ENCODE measurements at places on chromosomes 1 and 21.

DNA sequence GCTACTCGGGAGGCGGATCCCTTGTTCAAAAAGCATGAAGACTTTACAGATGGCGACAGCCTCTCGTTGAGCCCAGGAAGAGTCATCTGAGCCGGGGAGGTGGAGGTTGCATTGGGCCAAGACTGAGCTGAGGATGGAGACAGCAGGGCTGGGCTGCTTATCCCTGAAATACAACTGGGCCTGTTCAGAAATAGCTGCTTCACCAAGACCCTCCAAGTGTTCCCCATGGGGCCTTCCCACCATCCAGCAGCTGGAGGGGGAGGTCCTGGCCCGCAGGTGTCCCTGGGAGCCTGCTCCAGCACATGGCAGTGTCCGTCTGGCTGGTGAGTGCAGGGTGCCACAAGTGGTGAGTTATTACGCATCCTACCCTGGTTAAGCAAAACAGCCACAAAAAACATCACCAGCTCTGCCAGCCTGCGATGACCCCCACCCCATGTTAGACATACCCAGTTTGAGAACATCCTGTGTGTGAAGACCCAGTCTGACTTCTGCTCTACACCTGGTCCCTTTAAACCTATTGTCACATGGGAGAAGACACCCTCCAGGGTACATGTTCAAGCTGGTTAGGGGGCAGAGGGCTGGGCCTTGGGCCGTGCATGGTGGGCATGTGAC is 93.1 kb upstream of the TMPRSS2 start:
- DNase-seq = no peak

GRCh38 chr1:98949166-98949565 is 55.5 kb downstream of the PLPPR5 start:
- no peak for DNase-seq

- DNase-seq = no peak
Measured at GRCh38 chr1:63674238-63674864, 81.1 kb downstream of the PGM1 start.

DNA sequence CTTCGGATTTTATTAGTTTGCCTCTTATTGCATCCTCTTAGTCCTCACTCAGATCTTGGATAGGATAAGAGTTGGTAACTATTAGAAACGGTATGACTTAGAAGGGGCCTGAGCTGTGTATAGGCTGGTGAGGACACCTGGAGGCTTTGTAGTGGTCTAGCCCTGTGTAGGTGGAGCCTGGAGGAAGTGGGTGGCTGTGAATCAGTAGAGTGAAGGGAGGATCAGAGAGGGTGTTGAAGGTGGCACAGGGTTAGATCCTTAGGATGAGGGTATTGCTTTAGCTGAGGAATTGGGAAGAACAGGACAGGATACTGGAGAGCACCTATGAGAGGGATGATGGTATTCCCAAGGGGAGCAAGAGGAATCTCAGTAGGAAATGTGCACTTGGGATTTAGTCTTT is 5.7 kb downstream of the VANGL1 start:
- no peak for DNase-seq

DNA sequence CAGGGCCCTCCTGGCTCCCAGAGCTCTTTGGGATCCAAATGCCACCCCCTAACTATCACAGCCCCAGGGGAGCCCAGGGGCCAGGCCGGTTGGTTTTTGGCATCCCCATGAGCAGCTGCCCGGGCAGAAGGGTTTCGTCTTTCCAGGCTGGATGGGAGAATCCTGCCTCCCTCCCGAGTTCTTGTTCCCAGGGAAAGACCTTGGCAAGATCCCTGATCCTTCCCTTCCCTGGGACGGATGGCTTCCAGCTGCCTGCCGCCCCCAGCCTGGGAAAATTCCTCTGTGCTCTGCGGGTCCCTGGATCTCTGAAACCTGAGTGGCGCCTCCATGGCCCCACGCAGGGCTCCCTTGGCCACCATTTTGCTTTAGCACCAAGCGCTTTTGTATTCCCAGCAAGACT is 55.6 kb downstream of the TAS1R2 start:
- DNase-seq = no peak

- no peak for DNase-seq
Measured at GRCh38 chr1:230016159-230016558, 50.9 kb upstream of the GALNT2 start.

DNA sequence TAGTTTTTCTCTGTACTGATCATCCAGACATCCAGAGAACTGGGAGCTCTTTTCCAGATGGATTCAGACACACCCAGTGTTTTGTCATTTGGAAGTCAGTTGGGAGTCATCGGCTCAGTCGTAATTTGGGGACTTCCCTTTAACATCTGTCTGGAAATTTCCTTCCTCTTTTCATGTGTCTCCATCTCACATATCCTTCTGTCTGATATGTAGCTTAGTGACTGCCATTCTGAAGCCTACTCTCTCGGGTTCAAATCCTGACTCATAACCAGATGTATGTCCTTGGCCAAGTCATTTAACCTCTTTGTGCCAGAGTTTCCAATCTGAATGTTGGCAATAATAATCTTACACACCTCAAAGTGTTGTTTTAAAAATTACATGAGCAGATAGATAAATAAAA is 3.0 kb downstream of the MORC3 start:
- peak; percentile 95 for DNase-seq

- DNase-seq = no peak
Measured at GRCh38 chr1:24364975-24365678, 46.0 kb downstream of the GRHL3 start.

- DNase-seq = no peak
Measured at GRCh38 chr1:234512451-234512861, 33.5 kb upstream of the TARBP1 start.

DNA sequence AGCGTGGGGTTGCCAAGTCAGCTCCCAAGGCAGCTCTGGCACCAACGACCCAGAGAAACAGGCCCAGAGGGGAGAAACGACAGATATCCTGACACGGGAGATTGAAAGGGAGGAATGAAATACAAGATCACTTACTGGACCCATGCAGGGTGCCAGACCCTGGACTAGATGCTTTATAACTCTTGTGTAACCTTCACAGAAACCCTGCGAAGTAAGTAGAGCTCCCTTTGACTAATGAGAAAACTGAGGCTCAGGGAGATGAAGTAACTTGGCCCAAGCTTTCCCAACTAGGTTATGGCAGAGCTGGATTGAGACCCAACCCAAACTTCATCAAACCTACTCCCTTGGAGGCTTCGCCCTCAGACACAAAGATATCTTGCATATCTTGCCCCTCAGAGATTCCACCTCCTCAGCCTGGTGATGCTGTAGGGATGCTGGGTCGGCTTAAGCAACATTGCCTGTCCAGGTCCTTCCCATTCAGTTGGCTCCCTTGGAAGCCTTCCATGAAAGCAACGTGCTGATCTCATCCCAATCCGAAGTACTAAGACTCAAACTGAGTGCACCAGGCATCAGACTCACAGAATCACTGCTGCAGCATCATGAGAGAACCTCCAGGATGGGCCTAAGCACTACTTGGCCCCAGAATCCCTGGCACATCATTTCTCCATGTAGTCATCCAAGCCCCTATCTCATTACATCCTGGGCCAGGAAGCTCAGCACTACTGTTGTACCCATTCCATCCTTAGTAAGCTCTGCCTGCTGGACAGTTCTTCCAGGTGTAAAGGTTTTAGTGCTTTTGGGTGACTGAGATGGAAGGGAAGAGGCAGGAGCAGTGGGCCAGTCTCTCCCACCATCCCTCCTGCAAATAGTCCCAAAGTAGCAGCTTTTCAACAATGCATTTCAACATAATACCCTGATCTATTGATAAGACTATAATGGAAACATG is 1.1 kb upstream of the IGSF9 start:
- no peak for DNase-seq

DNA sequence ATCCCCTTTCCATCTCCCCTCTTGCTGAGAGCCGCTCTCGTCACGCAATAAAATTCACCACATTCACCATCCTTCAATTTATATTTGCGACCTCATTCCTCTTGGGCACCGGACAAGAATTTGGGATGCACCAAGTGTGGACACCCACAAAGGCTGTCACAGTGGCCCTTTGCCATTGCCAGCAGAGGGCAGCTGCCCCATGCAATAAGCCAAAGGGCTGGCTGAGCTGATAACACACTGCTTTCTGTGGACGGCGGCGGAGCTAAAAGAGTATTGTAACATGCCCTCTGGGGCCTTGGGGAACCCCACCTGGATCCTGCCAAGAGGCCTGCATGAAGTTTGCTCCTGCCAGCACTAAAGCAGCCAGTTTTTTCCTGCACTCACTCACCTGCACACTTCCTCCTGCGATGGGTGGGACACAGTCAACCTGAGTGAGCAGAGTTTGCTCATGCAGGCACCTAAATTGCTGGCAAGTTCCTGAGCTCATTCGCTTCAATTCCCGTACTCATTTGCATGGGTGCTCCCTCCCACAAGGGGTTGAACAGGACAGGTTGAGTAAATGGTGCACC is 792.3 kb upstream of the ADAMTS5 start:
- DNase-seq = no peak

DNA sequence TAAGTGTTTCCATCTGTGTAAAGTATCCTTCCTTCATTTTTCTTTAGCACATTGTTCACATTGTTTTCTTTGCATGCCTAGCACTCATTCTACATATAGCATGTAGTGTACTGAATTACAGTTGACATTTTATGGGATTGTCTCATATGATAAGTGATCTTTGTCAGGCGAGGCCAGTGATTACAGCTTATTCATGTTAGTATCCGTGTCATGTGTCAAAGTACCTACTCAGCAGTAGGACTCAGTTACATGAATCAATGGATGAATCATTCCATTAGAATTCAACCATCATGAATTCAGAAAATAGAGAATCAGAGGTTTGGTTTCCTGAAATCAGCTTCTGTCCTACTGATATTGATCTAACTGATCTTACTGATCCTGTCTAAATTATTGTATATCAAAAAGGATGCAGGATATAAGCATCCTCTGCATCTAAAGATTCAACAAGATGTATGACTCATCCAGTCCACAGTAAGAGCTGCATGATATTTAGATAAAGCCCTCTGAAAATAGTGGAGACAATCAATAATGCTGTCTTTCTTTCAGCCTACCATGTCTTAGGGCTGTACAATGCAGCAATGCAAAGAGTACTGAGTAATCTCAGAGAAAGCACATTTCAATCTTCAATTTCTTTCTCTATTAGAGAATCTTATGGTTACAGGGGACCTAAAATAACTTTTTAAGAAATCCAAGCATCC is 20.7 kb upstream of the HRNR start:
- DNase-seq = no peak

GRCh38 chr1:224545571-224545970 is 70.5 kb upstream of the CNIH3 start:
- DNase-seq = no peak

- DNase-seq = no peak
Measured at GRCh38 chr1:185768371-185768770, 34.2 kb downstream of the HMCN1 start.

- DNase-seq = no peak
Measured at GRCh38 chr21:35637431-35637830, 422.9 kb downstream of the SETD4 start.

DNA sequence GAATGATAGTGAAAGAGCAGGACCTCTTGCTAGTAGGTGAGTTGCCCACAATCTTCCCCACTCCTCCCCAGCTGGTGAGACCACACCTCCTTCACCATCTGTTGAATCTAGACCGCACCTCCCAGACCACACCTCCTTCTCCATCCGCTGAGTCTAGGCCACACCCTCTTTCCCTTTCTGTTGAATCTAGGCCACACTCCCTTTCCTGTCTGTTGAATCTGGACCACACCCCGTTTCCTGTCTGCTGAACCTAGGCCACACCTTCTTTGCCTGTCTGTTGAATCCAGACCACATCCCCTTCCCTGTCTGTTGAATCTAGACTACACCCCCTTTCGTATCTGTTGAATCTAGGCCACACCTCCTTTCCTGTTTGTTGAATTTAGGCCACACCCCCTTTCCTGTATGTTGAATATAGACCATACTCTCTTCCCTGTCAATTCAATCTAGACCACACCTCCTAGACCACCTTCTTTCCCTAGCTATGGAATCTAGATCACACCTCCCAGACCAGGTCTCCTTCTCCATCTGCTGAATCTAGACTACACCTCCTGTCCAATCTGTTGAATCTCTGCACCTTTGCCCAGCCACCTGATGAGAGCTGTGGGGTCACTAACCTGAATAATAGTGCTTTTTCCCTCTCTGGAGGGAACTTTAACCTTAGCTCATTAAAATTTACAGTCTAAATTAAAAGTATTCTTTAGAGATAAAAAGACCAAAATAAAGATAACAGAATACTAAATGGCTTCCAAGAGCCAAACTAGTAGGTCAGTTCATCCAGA is 116.3 kb downstream of the DAB1 start:
- no peak for DNase-seq

DNA sequence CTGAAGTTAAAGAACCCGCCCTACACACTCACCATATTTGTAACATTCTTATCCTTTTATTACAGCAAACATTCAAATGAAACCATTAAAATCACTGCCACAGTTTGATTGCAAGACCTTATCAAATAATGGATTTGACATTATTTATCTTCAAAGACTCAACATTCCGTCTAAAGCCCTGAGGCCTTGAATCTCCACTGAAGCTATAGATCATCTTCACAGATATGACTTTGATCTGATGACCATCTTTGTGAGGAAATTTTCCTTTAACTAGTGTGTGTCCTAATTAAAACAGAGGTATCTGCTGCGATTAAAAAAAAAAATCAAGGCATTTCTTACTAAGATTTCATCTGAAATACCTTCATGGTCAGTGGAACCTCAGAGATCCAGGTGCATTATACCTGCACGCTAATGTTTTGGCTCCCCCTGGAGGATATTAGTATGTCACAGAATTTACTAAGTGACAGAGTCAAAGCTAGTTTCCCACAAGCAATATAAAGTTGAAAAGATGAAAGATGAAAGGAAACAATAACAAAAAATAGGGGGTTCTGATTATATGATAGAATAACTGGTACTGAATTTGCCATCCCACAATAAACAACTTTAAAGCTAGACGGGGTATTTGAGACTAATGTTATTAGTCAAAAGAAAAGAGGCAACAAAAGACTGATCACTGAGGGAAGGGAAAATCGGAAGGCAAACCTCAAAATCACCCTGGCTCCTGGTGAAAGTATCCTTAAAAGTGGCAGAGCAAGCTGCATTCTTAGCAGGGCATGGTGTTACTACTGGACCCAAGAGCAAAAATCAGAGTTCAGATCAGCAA is 923.4 kb downstream of the NCAM2 start:
- DNase-seq = no peak

- DNase-seq = no peak
Measured at GRCh38 chr1:6030132-6030531, 15.6 kb upstream of the KCNAB2 start.
